Stimulated activated naive CD8-positive, alpha-beta T cell treated with anti-CD3 and anti-CD28 coated beads, Interleukin-15, amount 100 ng/mL, for 72 hours (primary cell): ENCODE measurements at places on chromosomes 12 and 14.

GRCh38 chr12:120574106-120574505 lies 7.1 kb downstream of the POP5 start:
- no peak for DNase-seq

DNA sequence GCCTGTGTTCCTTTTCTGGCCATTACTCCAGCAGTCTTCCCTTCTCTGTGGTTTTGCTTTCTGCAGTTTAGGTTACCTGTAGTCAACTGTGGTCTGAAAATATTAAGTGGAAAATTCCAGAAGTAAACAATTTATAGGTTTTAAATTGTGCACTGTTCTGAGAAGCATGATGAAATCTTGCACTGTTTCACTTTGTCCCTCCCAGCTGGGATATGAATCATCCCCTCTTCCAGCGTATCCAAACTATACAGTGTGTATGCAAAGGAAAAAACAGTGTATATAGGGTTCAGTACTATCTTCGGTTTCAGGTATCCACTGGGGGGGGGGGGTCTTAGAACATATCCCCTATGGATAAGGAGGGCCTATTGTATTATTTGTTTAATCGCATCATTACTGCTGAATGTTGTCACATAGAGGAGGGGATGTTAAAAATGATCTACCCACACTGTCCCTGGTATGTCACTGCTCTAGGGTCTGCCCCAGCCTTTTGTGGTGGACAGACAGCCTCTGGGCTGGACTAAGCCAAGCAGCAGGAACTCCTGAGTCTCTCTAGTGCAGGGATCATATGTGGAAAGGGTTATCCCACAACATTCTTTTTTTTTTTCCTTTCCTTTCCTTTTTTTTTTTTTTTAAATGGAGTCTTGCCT lies 109.1 kb upstream of the MAX start:
- DNase-seq: no peak

- no peak for DNase-seq
Observed at GRCh38 chr14:86787717-86788116, 1205.3 kb downstream of the GALC start.

GRCh38 chr12:104219908-104220404 lies 4.4 kb downstream of the TXNRD1 start:
- peak; percentile 64 for DNase-seq

GRCh38 chr12:18275981-18276380 lies 14.7 kb downstream of the PIK3C2G start:
- no peak for DNase-seq
